ENCODE measurements at places on chromosomes 6 and 20.
A peak's percentile ranks its signal among the peaks of the same experiment; 100 is the strongest.

GRCh38 chr6:53767941-53768340 is 26.9 kb upstream of the LRRC1 start:
- DNase-seq, result no peak

DNA sequence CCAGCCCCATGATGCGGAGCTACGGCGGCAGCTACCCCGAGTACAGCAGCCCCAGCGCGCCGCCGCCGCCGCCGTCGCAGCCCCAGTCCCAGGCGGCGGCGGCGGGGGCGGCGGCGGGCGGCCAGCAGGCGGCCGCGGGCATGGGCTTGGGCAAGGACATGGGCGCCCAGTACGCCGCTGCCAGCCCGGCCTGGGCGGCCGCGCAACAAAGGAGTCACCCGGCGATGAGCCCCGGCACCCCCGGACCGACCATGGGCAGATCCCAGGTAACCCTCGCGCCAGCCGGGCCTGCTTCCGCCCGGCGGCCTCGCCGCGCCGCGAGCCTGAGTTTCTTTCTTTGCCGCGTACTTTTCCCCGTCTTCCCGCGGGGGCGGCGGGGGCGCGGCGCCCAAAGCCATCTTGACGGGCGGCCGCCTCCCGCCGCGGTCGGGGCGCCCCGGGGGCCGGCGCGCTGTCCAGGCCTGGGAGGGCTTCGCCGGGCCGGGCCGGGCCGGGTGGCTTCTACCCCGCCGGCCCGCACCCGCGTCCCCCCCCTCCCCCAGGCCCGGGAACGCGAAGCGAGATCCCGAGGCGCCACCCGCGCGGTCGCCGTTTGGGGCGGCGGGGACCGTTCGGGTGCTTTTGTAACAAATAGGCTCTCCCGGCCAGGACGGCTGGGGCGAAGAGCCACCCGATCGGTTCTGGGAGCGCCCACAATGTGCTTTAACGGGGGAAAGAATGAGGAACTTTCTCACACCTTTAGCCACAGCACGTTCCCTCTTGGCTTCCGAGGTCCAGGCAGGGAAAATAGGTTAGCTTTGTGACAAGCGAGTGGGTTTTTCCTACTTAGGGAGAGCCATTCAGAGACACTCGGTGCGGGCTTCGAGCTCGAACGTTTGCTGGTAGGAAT is 2.3 kb downstream of the ARID1B start:
- no peak for DNase-seq

DNA sequence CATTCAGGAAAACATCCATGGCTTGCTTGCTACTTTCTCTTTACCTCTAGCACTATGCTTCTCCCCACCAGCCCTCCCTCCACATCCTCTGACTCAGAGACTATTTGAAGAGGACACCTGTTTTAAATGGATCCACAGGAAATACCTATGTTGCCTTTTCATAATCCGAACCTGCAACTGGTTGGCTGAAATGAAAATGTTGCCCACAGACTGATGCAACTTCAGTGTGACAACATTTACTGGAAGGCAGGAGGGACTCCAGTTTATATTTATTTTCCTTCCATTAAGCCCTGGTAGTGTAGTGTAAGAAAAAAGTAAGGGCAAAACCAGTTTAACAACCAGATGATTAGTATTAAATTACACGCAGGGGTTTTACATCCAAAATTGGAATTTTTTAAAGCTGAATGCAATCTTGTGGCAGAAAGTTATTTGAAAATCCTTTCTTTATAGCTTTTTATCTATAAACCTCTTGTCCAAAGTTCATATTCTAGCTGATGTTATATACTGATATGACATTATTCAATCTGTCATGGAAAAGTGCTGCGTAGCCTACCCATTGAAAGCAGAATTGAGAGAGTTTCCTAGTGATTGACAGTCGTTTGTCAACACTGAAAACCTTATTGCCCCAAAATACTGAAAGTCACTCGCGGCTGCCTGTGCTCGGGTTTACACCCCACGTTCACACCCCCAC is 881 bp upstream of the AIG1 start:
- peak; percentile 90 for DNase-seq

DNA sequence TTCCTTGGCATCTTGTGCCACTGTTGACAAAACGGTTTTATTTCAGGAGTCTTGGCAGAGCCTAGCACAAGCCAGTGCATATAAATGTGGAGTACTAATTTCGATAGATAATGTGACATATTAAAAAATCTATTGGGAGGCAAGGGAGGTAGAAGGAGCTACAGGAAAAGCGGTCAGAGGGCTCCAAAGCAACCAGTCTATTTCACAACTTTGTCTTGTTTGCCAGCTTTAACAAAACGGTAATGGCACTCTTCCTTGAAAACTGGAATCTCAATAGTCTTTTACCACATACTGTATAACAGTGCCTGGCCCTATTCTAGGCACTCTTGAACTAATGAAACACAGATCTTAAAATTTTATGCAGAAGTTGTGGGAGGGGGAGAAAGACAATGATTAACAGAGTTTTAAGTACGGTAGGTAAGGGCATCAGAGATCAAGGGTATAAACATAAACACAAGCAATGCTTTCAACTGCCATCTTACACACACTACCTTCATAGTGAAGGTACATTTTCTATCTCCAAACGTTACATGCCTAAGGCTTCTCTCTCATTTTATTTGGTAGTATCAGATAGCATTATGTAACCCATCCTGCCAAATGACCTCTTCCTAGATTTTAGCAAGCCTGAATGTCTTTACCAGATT is 33.5 kb upstream of the SYNCRIP start:
- no peak for DNase-seq

DNA sequence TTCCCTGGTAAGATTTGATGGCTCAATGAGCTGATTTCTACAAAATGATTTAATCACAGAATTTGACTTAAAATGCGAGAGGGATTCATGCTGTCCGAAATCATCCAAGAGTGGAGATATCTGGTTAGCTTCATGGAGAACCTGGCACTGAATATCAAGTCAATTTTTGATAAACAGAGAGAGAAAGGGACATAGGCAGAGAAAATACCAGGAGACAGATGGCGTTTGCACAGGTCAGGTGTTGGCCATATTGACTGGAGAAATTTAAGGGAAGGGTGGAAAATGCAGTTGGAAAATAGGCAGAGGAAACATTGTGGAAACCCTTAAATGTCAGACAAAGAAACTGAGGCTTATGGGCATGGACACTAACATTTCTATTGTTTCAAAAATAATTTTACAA is 47.0 kb downstream of the BCAS1 start:
- no peak for DNase-seq

DNA sequence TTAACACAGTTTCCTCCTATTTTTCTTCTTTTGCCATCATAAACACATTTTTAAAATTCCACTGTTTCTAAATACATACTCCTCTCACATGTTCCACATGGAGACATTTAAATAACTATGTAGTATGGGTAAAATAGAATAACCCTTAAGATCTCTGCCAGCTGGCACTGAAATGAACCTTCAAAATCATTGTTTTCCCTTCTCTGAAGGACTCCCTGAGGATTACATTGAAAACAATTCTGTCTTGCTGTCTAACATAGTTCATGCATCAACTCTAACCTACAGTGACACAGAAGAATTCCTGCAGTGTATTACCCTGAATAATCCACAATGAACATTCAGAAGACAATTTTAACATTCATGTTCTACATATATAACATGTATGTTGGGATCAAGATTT is 1361.8 kb upstream of the CITED2 start:
- peak; percentile 72 for DNase-seq

DNA sequence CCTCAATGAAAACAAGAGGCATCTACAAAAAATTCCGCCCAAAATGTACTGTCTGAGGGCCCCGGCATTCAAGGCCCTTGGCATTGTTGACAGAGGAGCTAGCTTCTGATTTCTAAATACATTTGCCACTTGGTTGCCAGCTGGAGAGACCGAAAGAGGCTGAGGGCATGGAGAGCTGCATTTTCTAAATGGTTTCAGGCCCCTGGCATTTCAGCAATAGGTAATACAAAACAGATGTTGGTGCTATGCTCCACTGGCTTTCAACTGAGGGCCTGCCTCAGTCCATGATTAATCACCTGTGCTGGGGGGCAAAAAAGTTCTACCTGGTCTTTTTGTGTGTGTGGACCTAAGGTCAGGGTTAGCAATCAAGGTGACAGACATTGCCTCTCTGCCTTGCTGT is 79.5 kb upstream of the ISM1 start:
- DNase-seq, result peak; percentile 14

DNA sequence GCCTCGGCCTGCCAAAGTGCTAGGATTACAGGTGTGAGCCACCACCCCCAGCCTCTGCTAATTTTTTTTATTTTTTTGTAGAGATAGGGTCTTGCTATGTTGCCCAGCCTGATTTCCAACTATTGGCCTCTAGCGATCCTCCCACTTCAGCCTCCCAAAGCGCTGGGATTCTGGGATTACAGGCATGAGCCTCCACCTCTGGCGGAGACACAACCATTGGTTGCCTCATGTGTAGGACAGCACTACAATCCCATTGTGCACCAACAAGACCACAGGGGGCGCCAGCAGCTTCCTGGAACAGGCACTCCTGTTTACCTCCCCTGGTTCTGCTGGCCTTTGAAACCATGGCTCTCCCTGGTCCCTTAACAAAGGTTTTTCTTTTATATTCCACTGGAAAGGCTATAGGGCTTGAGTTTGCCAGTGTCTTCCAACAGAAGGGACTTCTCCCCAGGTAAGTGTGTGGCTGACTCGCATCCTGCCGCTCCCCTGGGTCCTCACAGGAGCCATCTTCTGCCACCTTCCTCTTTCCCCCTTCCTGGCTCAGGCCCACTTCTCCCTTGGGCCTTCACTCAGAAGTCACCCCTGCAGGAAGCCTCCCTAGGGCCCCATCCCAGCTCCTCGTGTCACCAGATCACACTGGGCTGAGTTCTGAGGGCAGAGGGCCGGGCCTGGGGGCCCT is 39.2 kb upstream of the TLDC2 start:
- DNase-seq, result peak; percentile 52

All from fibroblast of upper back skin (primary cell).